ENCODE measurements at places on chromosomes 16 and 17.

DNA sequence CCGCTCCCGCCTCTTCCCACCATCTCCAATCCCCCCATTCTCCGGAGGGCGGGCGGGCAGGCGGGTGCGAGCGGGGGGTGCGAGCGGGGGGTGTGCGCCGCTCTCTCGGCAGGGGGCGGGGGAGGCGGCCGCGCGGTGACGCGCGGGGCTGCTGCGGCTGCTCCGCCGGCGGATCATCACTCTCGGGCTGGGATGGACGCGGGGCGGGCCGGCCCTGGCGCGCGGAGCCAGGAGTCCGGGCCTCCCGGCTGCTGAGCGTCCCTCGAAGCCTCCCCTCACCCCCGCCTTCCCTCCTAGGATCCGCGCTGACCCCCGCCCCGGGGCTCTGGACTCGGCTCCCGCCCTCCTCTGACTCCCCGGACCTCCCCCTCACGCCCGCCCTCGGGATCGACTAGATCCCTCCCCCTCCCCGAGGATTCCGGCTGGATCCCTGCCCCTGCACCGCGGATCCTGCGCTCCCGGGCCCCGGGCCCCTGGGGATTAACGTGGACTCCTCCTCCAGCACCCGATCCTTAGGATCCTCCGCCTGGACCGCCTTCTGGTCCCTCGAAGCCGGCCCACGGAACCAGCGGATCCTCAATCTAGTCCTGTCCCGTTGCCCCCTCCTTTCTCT is 946 bp upstream of the TMEM256 start:
- peak; percentile 59 for DNase-seq

GRCh38 chr16:81473969-81474959 is 29.7 kb downstream of the CMIP start:
- no peak for DNase-seq

DNA sequence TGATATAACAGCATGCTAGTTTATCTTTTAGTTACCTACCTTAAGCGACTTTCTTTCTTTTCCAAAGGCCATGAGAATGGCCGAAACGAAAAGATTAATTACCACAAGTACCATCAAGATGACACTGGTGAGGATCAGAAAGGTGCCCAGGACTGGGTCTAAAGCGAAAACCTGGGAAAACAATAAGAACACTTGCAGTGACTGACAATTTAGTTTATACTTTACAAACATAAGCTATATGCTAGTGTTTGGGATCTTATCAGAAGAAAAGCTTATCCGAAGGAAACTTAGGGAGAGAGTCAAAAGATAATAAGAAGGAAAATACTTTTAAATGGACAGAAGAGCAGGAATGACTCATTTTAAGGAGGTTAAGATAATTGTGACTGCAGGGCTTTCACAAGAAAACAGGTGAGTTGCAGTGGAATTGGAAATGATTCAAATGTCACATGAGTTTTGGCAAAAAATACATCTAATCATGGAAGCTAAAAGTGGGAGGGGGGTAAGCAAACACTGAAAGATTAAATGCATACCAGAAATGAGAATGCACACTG is 34.8 kb downstream of the IST1 start:
- DNase-seq = no peak

DNA sequence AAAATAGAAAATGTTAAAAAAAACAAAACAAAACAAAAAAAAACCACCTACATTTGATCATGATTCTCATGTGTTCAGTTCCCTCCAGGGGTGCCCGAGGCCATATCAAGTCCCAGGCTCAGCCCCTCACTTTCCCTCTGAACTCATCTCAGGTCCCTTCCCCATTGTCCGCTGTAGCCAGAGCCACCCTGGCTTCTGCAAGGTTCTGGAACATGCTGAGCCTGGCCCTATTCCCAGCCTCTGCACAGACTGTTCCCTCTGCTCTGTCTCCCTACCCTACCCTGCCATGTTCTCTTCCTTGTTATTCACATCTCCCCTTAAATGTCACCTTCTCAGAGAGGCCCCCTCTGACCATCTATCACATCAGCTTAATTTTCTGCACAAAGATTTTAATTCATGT is 46.9 kb downstream of the TK2 start:
- no peak for DNase-seq

DNA sequence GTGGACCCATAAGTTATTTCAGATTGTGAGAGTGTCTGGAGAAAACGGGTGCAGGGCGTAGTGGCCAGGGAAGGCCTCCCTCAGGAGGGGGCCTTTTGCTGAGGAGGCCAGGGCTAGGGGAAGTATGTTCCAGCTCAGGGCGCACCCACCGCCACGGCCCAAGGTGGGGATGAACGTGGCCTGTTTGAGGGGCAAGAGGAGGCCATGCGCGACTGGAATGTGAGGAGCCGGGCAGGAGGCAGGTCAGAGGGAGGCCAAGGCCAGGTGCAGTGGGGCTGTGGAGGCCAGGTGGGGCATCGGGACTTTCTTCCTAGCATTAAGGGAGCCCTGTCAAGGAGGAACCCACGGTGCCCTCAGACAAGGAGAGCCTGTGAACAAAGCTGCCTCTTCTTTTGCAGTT is 26.7 kb downstream of the SLC12A3 start:
- DNase-seq = no peak

DNA sequence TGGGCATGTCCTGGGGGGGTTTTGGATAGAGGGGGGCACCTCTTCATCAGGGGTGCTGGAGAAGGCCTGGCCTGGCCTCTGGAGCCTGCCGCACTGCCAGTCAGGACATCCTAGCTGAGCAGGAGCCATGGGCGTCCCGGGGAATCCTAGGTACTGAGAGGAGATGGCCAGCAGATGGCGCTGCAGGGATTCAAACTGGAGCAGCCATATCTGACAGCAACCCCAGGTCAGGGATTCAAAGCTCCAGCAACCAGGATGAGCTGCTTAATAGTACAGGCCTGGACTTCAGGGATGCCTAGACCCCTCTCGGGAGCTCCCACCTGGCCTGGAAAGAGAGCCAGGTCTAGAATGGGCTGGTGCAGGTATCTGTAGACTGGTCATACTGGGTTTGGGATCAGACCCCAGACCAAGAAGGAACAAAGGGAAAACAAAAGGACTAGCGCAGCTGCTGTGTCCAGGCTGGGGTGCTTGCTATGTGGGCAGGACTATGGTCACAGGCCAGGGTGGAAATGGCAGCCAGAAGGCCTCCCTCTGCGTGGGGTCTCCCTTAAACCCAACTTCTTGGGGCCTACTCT is 306.9 kb upstream of the RBFOX1 start:
- peak; percentile 1 for DNase-seq

GRCh38 chr17:79824893-79825579 is 14.2 kb downstream of the CBX4 start:
- DNase-seq = no peak

- DNase-seq = no peak
These were observed 55.5 kb downstream of the SNX11 start for GRCh38 chr17:48162946-48163506.

DNA sequence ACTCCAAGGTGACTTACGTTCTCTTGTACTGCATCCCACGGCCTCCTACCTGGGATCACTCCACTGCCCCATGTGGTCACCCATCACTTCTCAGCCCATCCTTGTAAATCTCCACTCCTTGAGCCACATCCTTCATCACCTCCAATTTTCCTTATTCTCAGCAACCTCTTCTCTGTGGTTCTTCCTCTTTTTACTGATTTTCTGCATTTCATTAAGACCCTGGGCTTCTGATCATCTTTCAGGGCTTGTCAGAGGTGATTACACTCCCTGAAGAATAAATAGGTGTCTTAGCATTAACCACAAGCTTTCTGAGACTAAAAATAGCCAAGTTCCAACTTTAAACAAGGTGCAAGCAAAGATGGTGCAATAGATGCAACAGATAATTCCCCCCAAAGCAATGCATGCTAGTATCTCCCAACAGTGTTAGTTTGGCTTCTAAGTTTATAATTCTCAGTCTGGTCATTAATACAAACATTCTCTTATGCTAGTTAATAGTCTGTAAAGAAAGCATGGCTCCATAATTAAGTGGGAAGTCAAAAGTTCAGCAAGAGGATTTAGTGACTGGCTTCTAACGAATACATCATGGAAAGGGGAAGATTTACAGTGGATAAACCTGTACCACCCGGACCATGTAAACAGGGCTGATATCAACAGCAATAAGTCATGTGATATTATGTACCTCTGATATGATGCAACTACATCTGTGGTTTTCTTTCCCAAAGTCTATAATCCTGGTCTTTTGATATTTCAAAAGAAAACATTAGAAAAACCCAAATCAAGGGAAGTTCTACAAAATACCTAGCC is 47.4 kb upstream of the FOXJ1 start:
- no peak for DNase-seq

GRCh38 chr17:63277629-63278028 is 168.5 kb downstream of the CYB561 start:
- DNase-seq = no peak

DNA sequence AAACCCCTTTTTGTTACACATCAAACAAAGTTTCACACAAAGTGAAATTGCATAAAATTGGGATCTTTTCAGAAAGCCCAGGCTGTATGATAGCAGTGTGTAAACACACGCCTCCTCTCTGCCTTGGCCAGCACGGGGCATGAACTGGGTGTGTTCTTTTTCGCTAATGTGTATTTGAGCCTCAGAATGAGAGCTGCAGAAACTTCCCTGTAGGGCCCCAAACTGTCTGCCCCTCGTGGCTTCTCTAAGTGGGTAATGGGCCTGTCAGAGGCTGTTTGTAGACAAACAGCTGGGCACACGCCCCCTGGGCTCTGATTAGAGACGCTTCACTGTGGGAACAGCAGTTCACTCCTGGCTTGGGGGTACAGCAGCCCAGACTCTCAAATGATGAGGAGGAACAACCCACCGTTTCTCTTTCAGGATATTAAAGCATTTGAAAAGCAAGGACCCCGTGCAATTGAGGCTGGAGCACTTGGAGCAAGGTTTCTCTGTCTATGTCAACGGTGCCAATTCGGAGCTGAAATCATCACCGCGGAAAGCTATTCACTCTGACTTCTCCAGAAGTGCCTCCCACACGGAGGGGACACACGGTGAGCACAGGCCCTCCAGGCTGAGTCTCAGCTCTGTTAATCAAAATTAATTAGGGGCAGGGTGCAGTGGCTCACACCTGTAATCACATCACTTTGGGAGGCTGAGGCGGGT is 78.4 kb downstream of the KATNIP start:
- no peak for DNase-seq

GRCh38 chr16:85462714-85463611 is 150.2 kb upstream of the GSE1 start:
- DNase-seq = no peak

DNA sequence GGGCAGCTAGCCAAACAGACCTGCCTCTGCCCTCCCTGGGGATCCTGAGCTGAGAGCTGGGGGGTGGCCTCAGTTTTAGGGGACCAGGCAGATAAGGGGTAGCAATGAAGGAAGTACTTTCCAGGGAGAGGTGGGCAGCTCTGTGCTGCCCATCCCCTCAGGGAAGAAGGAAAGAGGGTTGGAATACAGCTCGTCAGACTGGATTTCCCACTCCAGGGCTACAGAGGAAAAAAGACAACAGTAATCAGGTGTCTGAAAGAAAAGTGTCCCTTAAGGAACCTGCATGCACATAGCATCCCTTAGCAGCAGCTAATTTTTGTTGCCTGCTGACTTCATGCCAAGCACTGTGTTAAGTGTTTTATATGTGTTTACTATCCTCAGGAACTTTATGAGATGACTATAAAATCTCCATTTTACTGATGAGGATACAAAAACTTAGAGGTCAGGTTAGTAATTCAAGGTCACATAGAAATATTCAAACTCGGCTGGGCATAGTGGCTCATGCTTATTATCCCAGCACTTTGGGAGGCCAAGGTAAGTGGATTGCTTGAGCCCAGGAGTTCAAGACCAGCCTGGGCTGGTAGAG is 3.2 kb upstream of the MRPL58 start:
- no peak for DNase-seq

- DNase-seq = no peak
These were observed 339.8 kb upstream of the SALL1 start for GRCh38 chr16:51490866-51491265.

DNA sequence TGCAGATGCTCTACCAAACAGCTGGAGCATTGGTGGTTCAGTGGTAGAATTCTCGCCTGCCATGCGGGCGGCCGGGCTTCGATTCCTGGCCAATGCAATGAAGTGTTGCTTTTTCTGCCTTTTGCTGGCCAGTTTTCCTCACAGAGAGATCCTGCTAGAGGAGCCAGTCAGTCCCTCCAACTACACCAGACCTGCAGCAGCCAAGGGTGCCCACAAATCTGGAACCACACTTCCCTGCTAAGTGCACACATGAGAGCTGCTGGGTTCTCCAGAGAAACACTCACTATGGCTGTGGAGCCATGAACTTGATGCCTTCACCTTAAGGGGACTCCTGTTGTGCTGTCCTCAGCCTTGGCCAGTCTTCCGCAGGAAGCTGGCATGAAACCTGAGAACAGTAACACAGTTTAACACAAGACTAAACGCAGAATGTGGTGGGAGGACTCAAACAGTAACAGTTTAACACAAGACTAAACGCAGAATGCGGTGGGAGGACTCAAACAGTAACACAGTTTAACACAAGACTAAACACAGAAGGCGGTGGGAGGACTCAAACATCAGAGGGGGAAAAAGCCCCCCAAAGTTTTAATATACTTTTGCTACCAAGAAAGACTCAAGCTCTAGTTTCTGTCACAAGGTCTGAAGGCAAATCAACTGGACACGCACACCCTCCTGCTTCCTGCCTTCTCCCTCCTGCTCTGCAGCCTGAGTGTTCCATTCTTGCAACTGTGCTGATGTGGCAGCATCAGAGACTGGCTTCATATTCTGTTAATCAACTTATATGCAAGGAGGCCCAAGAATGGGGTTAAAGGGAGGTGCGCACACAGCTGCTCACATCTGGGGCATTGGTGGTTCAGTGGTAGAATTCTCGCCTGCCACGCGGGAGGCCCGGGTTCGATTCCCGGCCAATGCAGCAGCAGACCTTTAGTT is 12.0 kb downstream of the VAC14 start:
- no peak for DNase-seq

- DNase-seq = peak; percentile 85
These were observed 11.4 kb upstream of the MRPS23 start for GRCh38 chr17:57861000-57861789.

DNA sequence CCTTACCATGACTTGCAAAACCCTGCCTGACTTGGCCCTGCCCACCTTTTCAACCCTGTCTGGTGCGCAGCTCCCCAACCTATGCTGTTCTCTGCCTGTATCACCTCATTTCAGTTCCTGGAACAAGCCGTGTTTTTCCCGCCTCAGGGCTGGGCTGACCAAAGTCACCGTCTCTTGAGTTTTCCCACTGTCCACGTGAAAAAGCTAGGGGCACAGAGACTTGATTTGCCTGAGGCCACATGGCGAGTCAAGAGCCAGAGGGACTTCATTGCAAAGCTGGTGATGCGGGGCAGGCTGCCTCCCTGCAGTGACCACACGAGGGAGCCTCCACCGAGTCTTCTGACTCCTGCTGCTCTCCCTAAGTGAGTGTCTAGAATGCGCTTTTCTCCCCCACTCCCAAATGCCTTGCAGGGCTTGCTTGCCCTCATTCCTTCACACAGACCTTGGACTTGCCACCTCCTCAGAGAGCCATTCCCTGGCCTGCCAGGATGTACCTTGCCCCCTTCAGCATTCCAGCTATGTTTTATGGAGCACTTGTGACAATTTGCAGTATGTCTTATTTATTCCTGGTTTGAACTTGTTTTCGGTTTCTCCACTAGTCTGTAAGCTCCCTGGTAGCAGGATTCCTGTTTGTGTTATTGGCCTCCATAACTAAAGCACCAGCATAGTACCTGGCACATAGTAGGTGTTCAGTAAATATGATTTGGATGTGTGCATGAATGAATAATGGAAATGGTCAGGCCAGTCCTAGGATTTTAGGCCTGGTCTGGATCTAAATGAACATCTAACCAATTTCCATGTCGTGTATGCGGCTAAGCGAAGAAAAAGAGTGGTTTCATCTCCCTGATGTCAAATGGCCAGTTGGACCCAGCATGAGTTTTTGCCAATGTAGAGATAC is 252.3 kb downstream of the SNX29 start:
- DNase-seq = no peak

- DNase-seq = no peak
These were observed 20.4 kb downstream of the BEAN1 start for GRCh38 chr16:66447491-66447890.
